ENCODE measurements at places on chromosomes 4 and X. TPM values are rescaled to one million over a fixed set of nuclear protein-coding genes. Genes with fewer than 3 reads are reported as not detected.

Gene TMPRSS11B
- not detected for total RNA-seq

Gene ATP2B3
- total RNA-seq: not detected

Gene ITM2A
- 0.13 TPM for total RNA-seq

Gene FABP2
- total RNA-seq: not detected

Gene TRIM75
- not detected for total RNA-seq

Gene PRKG2
- total RNA-seq: 0.56 TPM

Gene DCLK2
- total RNA-seq: 3.8 TPM

Gene EVC2
- 9.2 TPM for total RNA-seq

Gene MTNR1A
- total RNA-seq: not detected

Gene HELT
- total RNA-seq: not detected

Gene GYPE
- total RNA-seq: 3.6 TPM

Gene TEX13B
- total RNA-seq: not detected

Gene GAGE1
- not detected for total RNA-seq

Gene SMAD1
- total RNA-seq: 8.9 TPM

Gene PDZD4
- 0.53 TPM for total RNA-seq

Gene LUZP4
- not detected for total RNA-seq

Gene PTCHD1
- total RNA-seq: 0.31 TPM

Gene FAM184B
- total RNA-seq: not detected

Gene F8
- 4.0 TPM for total RNA-seq

Gene ABCE1
- 106 TPM for total RNA-seq

Gene PFKFB1
- total RNA-seq: 0.19 TPM

Gene AVPR2
- total RNA-seq: not detected

Gene CAMK2D
- 292 TPM for total RNA-seq

Gene KDR
- total RNA-seq: 18.2 TPM

Gene DCAF4L1
- 0.13 TPM for total RNA-seq

Gene CITED1
- total RNA-seq: not detected

Gene SYTL4
- total RNA-seq: 2.9 TPM

Gene FSTL5
- not detected for total RNA-seq

Gene NPY1R
- 2.5 TPM for total RNA-seq

Gene PNMA6A
- 0.62 TPM for total RNA-seq

Gene MUC7
- not detected for total RNA-seq

Gene PRDM8
- total RNA-seq: 0.87 TPM

Gene PHEX
- total RNA-seq: 0.66 TPM

Gene MAGEA1
- not detected for total RNA-seq

Gene SPINK2
- not detected for total RNA-seq

Gene ABRAXAS1
- total RNA-seq: 11.6 TPM

Gene OPRPN
- total RNA-seq: not detected

Gene MAGEA2B
- total RNA-seq: not detected

Gene XG
- 11.5 TPM for total RNA-seq

Gene ANTXR2
- total RNA-seq: 80.4 TPM

Gene PAGE5
- not detected for total RNA-seq

Gene CENPVL1
- not detected for total RNA-seq

Gene MXD4
- total RNA-seq: 64.5 TPM

Gene MAGEA2
- not detected for total RNA-seq

Gene CLDN22
- not detected for total RNA-seq

Gene TMEM271
- not detected for total RNA-seq

Gene NCAPG
- 16.3 TPM for total RNA-seq

Gene GPC3
- under 0.01 TPM for total RNA-seq
